Activated T-cell treated with anti-CD3 and anti-CD28 coated beads for 48 hours (primary cell): ENCODE measurements at places on chromosomes 7 and 10.

- peak; percentile 19 for DNase-seq
These were observed 94.5 kb upstream of the GSDME start for GRCh38 chr7:24851786-24852185.

DNA sequence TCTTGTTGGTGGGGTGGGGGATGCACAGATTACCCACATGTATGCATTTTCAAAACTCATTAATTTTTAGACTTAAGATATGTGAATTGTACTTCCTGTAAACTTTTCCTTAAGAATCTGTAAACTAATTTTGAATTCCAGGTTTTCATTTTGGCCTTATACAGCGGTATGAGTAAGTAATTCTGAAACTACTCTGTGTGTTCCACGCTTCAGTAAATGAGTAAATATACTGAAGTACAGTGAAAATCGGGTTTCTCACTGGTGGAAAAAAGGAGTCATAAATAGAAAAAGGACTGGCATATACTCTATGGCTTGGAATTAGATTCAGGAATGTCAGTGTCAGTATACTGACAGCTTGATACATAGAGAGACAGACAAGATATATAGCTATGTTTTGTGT, 72.8 kb downstream of the CTTNBP2 start:
- no peak for DNase-seq

DNA sequence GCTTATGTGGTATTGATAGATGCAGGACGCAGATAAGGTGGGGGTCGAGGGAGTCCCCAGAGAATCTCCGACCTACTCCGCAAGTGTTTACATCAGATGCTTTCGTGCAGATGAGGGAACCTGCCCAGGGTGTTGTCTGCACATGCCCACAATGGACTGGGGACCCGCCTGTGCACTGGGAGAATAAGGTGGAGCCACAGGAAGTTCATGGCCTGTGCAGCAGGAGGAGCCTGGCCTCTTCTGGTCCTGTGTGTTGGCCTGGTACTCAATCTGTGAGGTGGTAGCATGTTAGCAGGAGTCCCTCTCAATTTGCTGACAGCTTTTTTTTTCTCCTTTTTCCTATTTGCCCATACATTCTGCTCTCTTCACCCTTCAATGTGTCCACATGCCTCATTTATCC, 54.1 kb upstream of the AKR1C1 start:
- DNase-seq: no peak

GRCh38 chr7:27303026-27303425, 60.4 kb downstream of the EVX1 start:
- DNase-seq: no peak

DNA sequence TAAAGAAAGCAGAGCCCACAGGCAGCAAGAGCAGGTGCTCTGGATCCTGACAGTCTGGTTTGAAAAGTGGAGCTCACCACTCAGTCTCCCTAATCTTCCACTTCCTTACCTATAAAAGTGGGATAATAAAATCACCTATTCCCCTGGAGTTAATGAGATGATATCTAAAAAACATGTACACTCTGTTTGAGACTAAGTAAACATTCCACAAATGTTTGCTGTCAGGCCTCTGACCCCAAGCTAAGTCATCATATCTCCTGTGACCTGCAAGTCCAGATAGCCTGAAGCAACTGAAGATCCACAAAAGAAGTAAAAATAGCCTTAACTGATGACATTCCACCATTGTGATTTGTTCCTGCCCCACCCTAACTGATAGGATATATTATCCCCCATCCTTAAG, 1324.5 kb downstream of the XPNPEP1 start:
- DNase-seq: no peak

DNA sequence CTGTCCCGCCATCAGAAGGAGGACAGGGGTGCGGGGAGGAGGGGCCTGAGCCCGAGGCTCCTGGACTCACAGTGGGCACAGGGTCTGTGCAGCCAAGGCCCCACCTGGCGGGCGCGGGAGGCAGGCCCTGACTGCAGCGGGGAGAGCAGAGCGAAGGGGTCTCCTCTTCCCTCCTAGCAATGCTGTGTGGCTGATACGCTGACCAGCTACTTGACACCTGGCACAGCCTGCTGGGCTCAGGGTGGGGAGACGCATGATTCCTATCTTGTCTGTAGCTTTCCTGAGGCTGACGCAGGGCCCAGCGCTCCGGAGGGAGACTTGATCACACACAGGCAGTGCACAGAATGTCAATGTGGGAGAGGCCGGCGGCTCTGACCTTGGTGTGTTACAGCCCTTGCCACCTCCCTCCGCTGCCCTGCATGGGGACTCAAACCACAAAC, 174.9 kb downstream of the ELFN1 start:
- DNase-seq: no peak

GRCh38 chr7:43649755-43650274, 66.9 kb downstream of the STK17A start:
- no peak for DNase-seq

DNA sequence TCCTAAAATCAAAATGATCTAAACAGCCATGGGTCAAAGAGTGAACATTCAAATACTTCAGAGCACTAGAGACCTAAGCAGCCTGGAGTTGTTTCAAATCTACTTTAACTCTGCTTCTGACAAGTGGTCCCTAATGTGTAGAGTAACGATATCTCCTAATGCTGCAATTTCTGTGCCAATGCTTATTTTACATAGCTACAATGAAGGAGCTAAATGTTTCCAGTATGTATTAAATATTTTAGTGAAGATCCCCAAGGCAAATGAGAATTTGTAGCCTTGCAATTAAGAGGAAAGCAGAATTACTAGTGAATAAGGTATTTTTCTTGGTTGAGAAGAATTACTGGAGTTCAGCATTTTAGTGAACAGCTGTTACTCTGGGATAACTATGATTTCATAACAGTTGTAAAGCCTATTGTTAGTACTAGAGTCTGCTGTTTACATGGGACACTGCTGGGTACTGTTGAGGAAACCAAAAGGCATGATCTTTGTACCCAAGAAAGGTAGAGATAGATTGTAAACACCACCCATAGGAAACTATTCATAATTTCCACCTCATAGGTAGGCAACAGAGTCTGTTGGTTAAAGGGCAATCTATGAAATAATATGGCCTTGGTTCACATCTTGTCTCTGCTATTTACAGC, 271.9 kb downstream of the PLXDC2 start:
- no peak for DNase-seq

GRCh38 chr7:23065974-23066373, 39.6 kb upstream of the KLHL7 start:
- no peak for DNase-seq

- no peak for DNase-seq
These were observed 6.4 kb upstream of the IRF5 start for GRCh38 chr7:128931190-128931798.

- DNase-seq: no peak
These were observed 71.1 kb downstream of the SLC37A3 start for GRCh38 chr7:140327261-140327661.

GRCh38 chr10:29914986-29915785, 144.2 kb downstream of the JCAD start:
- no peak for DNase-seq

- no peak for DNase-seq
These were observed 322.7 kb downstream of the RPS24 start for GRCh38 chr10:78356291-78356900.

DNA sequence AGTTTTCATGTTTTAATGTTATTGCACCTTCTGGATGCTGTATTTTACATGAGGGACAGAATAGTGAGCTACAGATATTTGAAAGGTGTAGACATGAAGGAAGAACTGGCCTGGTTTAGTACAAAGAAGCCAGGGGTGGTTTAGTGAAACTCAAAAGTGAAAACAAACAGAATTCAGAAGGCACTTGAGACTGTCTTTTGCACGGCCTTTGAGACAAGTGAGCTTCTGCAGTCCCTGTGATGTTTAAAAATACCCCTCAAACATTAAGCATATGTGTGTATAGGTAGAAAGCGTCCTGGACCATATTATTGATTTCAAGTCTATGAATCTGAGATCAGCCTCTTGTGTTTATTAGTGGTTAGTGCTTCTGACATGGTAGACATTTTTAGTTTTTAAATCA, 118.9 kb downstream of the CDK14 start:
- no peak for DNase-seq

DNA sequence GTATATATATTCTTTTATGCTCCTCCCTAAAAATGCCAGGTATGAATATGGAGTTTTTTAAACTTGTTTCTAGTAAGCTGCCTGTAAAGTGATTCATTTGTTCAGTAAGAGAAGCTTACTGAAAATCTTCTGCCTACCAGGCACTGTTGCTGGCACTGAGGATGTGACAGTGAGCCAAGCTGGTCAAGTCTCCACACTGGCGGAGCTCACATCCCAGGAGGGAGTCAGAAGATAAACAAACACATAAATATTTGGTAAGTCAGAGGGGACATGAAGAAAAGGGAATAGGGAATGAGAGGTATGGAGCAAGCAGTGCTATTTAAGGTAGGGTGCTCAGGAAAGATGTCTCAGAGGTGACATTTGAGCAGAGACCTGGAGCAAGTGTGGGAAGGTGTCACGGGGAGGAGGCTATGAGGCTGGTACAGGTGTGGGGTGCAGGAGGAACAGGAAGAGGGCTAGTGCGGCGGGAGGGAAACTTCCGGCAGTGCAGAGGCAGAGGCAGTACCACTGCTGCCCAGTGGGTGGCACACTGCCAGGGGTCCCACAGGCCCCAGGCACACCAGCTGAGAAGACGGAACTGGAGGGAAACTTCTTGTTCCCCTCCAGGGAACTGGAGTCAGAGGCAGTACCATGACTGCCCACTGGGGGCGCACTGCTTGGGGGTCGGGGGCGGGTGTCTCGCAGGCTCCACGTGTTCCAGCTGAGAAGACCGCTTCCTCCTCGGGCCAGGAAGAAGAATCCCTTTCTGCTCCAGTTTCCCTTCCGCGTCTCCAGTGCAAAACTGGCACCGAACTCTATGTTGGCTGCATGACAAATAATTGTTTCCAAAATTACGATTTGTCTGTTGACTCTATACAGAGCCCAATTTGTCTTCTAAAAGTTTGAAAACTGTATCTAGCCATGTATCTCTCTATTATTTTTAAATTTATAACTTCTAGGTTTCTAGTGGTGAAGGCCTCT, 161.0 kb downstream of the TEX36 start:
- DNase-seq: peak; percentile 25

- no peak for DNase-seq
These were observed 93.8 kb downstream of the MARCHF5 start for GRCh38 chr10:92384741-92385140.

DNA sequence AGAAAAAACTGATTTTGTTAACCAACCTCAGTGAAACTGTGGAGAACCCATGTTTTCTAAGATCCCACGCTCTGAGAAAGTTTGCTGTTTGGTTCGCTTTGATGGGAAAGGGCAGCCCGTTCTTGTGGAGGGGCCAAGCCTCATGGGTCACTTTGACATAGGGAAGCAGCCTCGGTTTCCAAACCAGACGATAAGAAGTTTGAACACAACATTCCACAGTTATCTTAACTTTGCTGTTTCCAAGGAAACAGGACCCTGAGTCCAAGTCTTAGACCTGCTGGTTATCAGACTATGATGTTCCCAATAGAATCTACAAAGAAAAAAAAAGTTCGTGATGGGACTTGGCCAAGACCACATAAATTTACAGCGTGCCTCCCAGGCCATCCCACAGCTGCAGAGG, 182.3 kb downstream of the NRP1 start:
- DNase-seq: no peak

GRCh38 chr10:28545967-28546644, 13.2 kb downstream of the WAC start:
- DNase-seq: no peak

GRCh38 chr7:41051535-41051934, 651.4 kb downstream of the INHBA start:
- no peak for DNase-seq

DNA sequence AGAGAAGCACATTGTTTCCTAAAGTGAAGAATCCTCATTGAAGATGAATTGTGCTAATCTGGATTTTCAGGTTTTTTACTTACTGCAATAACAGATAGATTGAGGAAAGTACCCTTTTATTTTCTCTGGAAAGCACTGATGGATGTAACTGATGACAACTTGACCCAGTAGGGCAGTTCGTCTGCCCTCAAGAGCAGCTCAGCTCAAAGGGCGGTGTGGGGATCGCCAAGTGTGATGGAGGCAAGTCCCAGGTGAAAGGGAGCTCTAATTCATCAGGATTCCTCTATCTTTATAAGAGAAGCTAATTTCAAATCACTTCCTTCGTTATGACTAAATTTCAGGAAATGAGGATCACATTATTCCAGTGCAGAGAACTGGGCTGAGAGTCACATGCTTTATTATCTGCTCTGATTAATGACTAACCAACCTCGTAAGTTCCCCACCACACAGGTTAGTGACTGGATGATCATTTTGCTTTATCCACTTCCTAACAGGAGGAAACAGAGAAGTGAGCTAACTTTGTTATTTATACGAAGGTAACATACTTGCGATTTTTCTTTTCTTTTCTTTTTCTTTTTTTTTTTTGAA, 98.8 kb downstream of the PFKFB3 start:
- no peak for DNase-seq

- no peak for DNase-seq
These were observed 13.3 kb downstream of the MAP3K8 start for GRCh38 chr10:30447125-30447799.

- no peak for DNase-seq
These were observed 3.9 kb upstream of the NOBOX start for GRCh38 chr7:144407266-144407931.

GRCh38 chr10:62491597-62491996, 117.4 kb downstream of the ZNF365 start:
- no peak for DNase-seq

DNA sequence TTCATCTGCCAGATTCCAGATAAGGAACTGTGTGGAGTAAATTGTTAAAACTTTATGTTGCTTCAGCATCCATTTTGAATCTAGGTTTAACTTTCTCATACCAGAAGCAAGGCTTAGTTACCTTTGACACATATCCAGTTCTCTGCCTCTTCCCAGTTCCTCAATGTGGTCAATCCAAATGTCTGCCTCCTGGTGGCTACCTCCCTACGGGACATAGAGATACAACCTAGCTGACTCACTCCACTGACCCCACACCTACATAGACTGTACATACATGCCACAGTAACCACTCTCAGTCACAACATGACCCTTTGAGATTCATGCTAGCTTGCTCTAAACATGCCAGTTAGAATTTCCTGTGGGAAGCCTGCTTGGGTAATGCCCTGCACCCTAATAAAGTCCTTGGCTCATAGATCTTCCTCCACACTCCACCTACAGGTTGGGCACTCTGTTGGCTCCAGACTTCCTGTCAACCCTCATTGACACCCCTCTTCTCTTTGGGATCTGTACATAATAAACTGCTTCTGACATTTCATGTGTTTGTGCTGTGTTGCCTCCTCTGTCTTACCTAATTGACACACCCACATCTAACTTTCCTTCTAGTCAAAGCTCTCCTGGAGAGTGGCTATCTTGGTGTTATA, 278.1 kb downstream of the HTR7 start:
- no peak for DNase-seq

- no peak for DNase-seq
These were observed 599.8 kb upstream of the MGMT start for GRCh38 chr10:128867210-128867609.

- no peak for DNase-seq
These were observed 220.0 kb downstream of the KIF20B start for GRCh38 chr10:89921403-89921802.

DNA sequence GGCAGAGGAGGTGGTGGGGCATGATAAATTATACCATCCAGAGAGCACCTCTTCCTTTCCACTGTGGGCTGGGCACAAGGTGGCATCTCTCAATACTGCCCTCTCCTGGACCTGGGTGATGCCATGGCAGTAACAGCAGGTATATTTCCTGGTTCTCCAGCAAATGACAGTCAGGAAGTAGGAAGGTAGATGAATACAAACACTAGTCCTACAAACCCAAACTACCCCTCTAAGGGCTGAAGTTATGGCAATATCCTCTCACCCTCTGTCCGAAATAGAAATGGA, 1004.9 kb downstream of the KCNMA1 start:
- DNase-seq: no peak

- no peak for DNase-seq
These were observed 8.1 kb downstream of the TOMM7 start for GRCh38 chr7:22814261-22815208.
